Stimulated activated CD8-positive, alpha-beta memory T cell treated with anti-CD3 and anti-CD28 coated beads, Interleukin-15, amount 100 ng/mL, for 24 hours (primary cell): ENCODE measurements at places on chromosomes 16 and 17.

- no peak for DNase-seq
Observed at GRCh38 chr17:80838311-80839025, 153.2 kb upstream of the CHMP6 start.

DNA sequence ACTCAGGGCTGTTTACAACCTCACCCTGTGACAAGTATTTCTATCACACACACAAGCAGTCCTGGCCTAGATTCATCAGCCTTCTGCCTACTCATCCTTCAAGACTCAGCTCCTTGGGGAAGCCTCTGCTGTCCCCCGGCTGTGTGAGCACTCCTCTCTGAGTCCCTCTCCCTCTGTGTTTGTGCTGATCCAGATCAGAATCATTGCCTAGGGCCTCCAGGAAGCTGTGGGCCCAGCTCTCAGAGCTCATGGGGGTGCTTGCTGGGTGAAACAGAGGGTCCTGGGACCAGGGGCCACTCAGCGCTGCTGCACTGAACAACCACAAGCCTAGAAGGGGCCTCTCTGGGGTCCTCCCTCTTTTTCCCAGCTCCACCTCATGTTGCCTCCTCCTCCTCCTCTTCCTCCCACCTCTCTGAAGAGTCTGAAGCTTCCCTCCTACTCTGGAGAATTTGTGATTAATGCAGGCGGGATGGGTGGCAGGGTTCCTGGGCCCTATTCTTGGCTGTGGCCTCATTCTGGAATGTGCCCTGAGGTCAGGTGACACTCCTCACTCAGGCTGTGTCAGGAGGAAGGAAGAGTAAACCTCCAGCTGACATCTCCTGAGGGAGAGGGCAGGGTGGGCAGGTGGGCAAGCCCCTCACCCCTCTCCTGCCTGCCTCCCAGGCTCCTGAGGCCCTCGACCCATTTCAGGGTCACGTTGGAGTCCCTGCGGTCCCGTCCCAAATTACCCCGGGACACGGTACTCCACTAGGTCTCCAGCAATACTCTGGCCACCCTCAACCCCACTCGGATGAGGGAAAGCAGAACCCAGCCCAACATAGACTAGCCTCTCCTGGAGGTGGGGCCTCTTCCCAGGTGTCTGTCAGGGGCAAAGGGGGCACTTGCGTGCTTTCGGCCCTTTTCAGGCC, 10.1 kb downstream of the WFIKKN2 start:
- DNase-seq, result no peak

DNA sequence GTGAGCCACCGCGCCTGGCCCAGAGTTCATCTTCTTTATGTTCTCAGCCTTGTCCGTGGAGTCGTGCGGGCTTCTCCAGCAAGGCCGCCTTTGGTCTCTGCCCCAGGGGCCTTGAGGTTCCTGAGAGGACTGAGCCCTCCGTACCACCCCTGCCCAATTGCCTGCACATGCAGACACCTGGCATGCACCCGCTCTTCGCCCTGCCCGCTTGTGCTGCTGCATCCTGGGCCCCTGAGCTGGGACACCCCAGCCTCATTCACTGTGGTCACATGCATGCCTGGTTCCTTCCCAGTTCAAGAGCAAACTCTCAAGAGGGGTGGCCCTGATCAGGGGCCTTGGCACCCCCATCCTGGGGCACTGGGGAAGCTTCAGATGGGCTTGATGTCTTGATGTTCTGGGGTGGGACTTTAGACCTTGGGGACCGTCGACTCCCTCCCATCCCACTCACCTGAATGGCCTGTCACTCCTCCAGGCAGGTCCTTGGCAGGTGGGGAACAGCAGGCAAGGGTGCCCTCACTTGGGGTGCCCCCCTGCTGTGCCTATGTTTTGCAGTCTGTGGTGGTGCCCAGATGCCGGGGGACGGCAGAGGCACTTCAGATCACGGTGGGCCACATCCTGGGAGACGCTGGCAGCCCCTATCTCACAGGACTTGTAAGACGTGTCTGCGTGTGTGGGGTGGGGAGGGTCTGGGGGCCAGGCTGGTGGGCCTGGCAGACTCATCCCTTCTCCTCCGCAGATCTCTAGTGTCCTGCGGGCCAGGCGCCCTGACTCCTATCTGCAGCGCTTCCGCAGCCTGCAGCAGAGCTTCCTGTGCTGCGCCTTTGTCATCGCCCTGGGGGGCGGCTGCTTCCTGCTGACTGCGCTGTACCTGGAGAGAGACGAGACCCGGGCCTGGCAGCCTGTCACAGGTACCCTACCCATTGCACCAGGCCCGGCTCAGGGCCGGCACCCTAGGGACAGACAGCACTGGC, 12.7 kb upstream of the SPNS2 start:
- DNase-seq, result peak; percentile 29

DNA sequence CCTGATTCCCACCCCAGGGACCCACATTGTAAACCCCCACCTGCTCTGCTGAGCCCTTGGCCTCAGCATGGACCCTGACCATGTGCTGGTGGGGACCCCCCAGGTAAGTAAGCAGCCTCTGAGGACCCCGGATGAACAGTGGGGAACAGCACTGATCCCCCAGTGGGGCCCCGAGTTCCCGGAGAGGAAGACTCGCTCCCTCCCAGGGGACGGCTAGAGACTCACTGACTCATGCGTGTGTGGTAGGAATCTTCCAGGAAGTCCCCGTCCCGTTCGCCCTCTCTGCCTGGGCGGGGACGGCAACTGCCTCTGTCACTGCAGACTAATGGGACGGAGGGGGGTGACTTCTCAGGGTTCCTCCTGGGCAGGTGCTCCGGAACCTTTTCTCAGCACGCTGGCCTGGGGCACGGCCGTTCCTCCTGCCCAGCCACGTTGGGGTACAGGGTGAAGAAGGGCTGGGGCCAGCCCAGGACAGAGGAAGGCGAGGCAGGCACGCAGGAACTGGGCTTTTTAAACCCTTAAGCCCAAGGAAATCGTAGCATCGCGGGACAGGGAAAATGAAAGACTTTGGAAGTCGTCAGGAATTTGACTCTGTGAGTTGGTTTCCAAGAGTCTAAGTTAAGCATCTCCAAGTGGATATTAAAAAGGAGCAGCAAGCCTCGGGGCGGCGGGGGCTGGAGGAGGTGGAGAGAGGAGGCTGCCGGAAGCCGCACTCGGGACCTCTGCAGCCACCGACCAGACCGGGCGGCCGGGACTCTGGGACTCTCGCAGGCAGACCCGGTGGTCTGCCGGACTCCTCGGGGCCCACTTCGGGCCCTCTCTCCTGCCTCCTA, 178.7 kb downstream of the SEC14L1 start:
- DNase-seq, result no peak

GRCh38 chr16:10076037-10076436, 106.2 kb downstream of the GRIN2A start:
- no peak for DNase-seq

DNA sequence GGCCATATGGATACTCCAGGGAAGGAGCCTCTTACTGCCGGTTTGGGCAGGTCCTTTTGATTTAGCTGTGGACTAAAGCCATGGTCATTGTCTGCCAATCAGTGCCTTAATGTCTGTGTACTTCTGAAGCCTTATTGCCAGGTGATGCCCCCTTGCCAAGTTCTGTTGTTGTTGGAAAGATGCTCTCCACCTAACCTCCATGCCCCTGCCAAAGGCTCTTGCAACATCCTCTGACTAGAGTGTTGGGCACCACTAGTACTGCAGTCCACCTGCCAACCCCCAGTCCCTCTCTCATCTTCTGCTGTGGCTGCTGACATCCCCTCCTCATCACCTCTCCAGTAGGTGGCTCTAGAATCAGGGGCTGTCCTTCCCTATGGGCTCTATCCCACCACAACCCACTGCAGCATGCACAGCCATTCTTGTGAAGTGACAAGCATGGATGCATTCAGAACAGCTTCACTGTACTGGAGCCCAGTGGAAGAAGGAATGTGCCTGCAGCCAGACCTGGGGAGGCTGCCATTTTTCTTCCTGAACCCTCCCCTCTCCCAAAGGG, 375.3 kb upstream of the CDH5 start:
- no peak for DNase-seq

DNA sequence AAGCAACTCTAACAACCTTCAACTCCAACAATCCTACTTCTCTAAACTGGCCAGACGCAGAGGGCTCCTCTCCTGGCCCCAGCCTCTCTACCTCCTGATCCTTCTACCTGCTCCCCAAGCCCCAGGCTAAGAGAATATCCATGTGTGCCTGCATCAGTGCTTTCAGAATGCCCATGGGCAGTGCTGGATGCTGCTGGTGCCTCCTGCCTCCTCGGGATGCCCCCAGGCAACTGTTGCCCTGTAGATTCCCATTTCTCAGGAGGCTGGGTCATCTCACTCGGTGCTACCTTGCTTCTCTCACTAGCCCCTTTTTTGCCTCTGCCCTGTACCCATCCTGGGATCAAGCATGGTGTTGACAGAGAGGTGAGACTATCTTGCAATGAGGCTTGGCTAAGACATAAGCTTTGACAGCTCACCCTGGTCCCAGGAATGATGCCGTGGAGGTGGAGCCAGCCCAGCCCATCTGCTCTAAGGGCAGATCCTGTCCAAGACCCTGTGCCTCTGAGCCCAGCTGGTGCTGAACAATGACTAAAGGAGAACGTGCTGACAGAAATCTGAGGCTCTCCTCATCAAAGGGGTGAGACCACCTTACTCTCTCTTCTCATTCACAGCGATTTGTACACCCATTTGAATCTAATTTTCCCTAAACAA, 19.4 kb upstream of the SUPT4H1 start:
- DNase-seq, result no peak

- DNase-seq, result no peak
Observed at GRCh38 chr16:68073902-68074760, 11.0 kb upstream of the NFATC3 start.

- DNase-seq, result no peak
Observed at GRCh38 chr16:52283018-52283417, 263.9 kb downstream of the TOX3 start.

GRCh38 chr16:65124212-65124548, 2.3 kb upstream of the CDH11 start:
- DNase-seq, result no peak

DNA sequence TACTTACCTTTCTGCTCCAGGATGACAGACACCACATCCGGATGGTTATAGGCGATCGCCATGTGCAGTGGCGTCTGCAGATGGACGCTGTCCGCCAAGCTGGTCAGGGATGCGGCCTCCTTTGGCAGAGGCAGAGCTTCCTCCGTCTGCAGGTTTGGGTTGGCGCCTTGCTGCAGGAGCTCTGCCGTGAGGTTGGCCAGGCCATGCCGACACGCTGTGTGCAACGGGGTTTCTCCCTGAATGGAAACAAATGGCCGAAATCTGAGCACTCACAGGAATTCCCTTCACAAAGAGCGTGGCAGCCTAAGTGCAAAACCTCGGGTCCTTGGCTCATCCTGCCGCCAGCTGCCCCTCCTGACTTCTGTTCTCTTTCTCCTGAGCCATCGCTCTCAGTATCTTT, 41.8 kb downstream of the CYB5D2 start:
- no peak for DNase-seq

DNA sequence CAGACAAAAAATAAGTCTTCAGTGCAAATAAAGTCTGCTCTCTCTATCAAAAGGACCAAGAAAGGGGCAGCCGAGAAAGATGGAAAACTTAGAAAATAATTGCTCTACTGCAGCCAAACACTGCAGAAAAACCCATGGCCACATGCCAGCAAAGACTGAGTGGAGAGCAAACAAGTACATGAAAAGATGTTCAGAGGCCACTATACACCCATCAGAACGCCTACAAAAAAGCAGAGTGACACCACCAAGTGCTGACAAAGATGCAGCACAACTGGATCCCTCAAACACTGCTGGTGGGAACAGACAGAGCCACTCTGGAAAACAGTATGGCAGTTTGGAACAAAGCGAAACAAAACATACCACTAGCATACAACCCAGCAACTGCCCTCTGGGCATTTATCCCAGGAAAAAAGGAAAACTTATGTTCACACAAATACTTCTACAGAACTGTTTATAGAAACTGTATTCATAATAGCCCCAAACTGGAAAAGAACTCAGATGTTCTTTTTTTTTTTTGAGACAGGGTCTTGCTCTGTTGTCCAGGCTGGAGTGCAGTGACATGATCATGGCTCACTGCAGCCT, 36.7 kb downstream of the KIAA0753 start:
- DNase-seq, result no peak

DNA sequence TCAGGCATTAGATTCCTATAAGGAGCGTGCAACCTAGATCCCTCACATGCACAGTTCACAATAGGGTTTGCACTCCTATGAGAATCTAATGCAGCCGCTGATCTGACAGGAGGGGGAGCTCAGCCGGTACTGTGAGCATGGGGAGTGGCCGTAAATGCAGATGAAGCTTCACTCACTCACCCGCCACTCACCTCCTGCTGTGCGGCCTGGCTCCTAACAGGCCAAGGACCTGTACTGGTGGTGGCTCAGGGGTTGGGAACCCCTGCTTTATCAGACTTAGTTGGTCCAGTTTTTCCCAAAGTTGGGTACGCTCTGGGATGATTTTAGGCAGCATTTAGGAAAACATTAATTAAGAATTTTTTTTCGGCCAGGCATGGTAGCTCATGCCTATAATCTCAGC, 103.8 kb downstream of the MARF1 start:
- DNase-seq, result no peak

DNA sequence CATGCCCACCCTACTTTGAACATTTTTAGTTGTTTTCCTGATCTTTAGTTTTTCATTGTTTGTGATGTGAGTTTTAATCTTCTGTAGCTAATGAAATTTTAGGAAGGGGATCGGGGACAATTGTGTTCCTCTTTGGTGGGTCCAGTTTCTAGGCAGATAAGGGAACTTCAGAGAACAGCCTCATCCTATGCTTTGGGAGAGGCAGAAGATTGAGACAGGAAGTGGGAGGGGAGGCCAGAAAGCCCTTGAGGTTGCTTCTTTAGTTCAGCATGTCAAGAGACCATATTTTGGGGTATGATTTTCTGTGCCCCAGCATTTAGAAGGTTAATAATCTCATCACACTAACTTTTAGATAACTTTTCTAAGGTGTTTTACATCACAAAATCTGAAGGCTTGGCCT, 191.0 kb downstream of the TANC2 start:
- DNase-seq, result no peak

GRCh38 chr17:75514919-75515495, 330 bp downstream of the CASKIN2 start:
- DNase-seq, result no peak

DNA sequence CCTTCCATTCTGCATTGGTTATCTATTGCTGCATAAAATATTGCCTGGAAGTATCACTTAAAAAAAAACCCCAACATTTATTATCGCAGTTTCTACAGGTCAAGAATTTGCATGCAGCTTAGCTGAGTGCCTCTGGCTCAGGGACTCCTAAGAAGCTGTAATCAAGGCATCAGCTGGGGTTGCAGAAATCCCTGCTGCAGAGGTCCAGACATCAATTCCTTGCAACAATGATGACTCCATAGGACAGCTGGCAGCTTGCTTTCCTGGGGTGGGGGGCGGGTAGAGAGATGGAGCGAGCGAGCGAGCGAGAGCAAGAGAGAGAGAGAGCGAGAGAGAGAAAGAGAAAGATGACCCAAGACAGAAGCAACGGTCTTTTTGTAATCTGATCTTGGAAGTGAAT, 308.1 kb downstream of the HAPSTR1 start:
- no peak for DNase-seq

- DNase-seq, result no peak
Observed at GRCh38 chr17:38747463-38748148, 530 bp downstream of the PCGF2 start.
